Stimulated activated CD4-positive, alpha-beta T cell treated with anti-CD3 and anti-CD28 coated beads, Interleukin-15, amount 100 ng/mL, for 24 hours (primary cell): ENCODE measurements at places on chromosomes 2 and 18.

GRCh38 chr2:215171796-215172195 lies 33.4 kb upstream of the ABCA12 start:
- DNase-seq, result no peak

GRCh38 chr2:184402381-184402780 lies 195.9 kb upstream of the ZNF804A start:
- no peak for DNase-seq

DNA sequence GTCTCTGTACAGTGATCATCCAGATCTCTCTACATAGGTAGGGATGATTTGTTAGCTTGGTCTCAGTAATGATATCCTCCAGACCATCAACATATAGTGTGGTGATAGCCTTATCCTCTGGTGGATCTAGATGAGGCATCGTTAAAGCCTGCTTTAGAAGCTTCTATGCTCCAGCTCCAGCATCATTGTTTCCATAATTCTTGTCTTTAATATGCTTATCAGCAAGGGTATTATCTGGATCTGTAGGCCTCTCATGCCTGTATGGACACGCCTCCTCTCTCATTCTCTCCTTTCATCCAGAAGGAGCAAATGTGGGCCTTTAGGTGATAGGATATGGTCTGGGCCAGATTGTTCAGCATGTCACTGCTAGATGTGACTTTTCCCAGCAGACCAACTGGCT lies 234.5 kb upstream of the CHST9 start:
- DNase-seq, result no peak

- DNase-seq, result no peak
Observed at GRCh38 chr2:60175290-60175689, 378.2 kb downstream of the BCL11A start.

DNA sequence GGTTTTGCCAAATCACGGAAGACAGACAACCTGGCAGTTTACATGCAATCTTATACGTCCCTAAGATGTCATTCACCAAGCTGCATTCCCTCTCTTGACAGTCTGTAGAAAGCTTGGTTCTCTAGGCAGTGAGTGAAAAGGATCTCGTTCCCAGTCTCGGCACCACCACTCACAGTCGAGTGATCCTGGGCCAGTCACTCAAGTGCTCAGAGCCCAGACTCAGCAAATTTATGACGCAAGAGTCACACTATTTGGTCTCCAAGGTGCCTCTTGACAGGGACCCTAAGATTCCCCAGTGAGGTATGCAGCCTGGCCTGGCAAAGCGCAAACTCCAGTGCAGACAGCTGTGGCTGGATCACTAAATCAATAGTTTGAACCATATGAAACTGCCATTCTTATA lies 77.9 kb downstream of the EIPR1 start:
- DNase-seq, result no peak

- DNase-seq, result no peak
Observed at GRCh38 chr2:148022351-148022750, 1.5 kb downstream of the MBD5 start.

DNA sequence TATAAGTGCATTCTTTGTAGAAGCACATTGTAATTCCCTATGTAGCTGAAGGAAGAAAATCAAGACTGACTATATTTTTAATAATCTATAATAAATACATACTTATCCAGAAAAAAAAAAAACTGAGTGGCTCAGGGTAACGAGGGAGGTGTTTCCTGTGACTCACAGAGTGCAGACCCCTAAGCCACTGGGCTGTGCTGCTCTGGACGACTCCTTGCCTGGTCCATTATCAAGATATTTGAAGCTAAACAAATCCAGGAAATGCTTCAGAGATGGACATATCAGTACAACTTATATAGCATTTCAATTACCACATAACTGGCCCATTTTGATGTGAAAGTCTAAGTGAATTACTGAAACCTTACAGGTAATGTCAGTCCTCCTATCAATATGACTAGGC lies 80.6 kb downstream of the PIGN start:
- DNase-seq, result no peak

- DNase-seq, result peak; percentile 40
Observed at GRCh38 chr2:62038975-62039771, 133.7 kb downstream of the COMMD1 start.

DNA sequence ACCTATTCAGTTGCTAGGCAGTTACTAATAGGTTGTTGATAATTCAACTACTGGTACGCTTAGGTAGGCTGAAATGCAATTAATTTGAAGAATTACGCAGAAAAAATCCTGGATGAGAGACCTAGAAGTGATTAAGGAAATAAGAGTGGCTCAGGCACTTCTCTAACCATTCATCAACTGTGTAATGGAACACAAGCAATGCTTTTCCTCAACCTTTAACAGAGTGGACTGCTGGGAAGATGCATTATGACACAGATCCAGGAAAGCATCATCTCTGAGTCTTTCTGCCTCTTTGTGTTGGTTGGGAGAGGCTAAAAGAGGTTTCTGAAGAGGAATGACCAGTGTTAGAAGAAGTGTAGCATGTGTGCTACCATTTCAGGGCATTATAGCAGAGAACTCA lies 992.2 kb downstream of the TSN start:
- no peak for DNase-seq

GRCh38 chr18:40413160-40413559 lies 1541.9 kb upstream of the PIK3C3 start:
- no peak for DNase-seq

DNA sequence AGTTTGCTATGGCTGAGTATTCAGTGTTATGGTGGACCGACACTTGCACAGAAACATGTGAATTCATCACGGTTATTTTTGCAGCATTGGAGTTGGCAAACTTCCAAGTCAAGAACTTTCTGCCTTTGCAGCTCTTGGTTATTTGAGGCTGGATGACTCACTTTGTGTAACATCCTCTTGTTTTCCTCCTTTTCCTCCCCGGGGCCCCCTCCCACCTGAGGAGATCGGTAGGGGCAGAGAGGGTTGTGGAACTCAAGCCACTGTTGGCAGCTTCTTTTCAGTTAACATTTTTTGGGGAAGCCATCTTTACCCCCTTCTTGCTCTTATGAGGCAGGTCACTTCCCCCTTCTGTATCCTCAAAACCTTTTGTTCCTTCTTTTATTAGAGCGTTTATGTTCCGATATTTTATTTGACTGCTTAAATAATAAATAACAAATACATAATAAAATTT lies 48.6 kb downstream of the DDX1 start:
- no peak for DNase-seq

DNA sequence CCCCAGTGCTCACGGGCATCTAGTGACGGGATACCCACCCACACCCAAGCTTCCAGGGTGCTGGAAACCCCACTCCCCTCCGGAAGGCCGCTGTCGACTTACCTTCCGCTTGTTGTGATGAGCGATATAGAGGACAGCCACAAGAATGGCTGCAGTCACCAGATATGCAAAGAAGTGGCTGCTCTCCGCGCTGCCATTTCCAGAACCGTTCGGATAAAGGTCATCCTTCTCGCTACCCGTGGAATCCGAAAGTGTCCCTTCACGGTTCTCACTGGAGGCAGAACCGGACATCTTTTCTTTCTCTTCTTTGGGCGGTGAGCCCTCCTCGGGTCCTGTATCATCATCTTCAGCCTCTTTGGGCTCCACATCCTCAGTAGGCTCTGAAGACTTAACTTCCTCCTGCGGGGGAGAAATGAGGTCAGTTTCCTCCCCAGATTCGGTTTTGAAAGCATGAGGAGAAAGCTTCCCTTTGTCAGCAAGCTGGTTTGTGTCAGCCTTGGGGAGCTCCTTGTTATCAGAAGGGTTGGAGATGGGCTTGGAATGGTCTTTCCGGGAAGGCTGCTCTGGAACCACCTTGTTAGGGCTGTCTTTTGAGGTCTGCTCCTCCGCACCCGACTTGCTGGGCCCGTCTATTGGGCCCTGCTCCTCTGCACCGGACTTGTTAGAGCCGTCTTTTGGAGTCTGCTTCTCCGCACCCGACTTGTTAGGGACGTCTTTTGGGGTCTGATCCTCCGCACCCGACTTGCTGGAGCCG lies 1.2 kb downstream of the TGOLN2 start:
- DNase-seq, result peak; percentile 53
